ENCODE measurements at places on chromosomes 1 and 21.

GRCh38 chr1:47233186-47233585 is 1.2 kb upstream of the TAL1 start:
- DNase-seq = no peak

- DNase-seq = no peak
Measured at GRCh38 chr1:170410401-170411166, 121.4 kb upstream of the GORAB start.

GRCh38 chr1:65524931-65525265 is 104.4 kb downstream of the LEPR start:
- no peak for DNase-seq

- no peak for DNase-seq
Measured at GRCh38 chr1:115705963-115706362, 62.6 kb downstream of the CASQ2 start.

GRCh38 chr1:198101716-198102453 is 54.9 kb upstream of the NEK7 start:
- DNase-seq = no peak

GRCh38 chr1:7060745-7061144 is 275.5 kb downstream of the CAMTA1 start:
- DNase-seq = no peak

- no peak for DNase-seq
Measured at GRCh38 chr1:22570140-22570909, 7.0 kb downstream of the EPHA8 start.

DNA sequence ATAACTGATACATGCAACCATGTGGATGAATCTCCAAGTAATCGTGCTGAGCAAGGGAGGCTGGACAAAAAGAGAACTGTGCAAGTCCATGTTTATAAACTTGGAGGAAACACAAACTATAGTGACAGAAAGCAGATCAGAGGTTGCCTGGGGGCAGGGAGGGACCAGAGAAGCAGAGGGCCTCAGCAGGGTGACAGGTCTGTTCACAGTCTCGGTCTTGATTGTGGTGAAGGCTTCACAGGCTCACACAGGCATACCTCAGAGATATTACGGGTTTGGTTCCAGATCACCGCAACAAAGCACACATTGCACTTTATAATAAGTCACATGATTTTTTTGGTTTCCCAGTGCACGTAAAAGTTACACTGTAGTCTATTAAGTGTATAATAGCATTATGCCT is 28.5 kb downstream of the ACOT7 start:
- DNase-seq = no peak
